Vagina (tissue), 2 donors: ENCODE measurements at places on chromosomes 6 and 20.

GRCh38 chr6:85348643-85349042 is 101.2 kb upstream of the NT5E start:
- DNase-seq = no peak

GRCh38 chr6:170031684-170032121 is 259.2 kb downstream of the DLL1 start:
- DNase-seq = no peak

GRCh38 chr6:41424370-41425058 is 89.1 kb downstream of the NCR2 start:
- no peak for DNase-seq

DNA sequence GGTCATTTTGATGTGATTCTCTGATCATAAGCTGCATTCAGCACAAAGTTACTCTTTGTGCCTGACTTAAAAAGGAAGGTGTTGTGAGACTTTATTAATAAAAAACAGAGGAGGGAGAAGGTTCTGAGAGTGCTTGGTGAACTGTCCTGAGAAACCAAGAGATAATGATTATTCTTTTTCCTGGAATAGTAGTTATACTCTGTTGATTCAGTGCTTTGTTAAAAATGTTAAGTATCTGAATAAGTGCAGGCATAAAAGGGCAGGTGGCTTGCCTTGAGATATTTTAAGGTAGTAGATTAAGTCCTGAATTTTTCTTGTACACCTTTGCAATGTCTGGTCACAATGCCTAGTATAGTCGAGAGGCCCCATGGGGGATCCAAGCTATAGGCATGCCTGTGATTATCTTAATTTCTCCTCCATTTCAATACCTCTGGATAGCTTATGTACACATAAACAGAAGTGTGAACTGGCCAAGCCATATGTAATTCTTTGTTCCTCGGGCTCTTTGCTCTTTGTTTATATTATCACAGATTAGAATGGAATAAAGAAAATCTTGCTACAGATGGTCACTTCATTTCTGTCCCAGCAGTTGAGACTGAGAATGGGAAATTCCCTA is 50.0 kb downstream of the SOBP start:
- no peak for DNase-seq

GRCh38 chr6:34098045-34098936 is 47.6 kb downstream of the GRM4 start:
- DNase-seq = no peak

GRCh38 chr6:90315354-90315950 is 18.8 kb upstream of the BACH2 start:
- no peak for DNase-seq

- no peak for DNase-seq
Measured at GRCh38 chr6:56595490-56596122, 47.1 kb downstream of the DST start.

- DNase-seq = no peak
Measured at GRCh38 chr20:15940127-15940526, 633.1 kb downstream of the KIF16B start.

GRCh38 chr6:148211777-148212324 is 130.8 kb upstream of the SASH1 start:
- no peak for DNase-seq

- DNase-seq = no peak
Measured at GRCh38 chr6:126661646-126662045, 321.7 kb downstream of the CENPW start.

GRCh38 chr6:90485635-90486277 is 101.1 kb downstream of the MAP3K7 start:
- DNase-seq = no peak

DNA sequence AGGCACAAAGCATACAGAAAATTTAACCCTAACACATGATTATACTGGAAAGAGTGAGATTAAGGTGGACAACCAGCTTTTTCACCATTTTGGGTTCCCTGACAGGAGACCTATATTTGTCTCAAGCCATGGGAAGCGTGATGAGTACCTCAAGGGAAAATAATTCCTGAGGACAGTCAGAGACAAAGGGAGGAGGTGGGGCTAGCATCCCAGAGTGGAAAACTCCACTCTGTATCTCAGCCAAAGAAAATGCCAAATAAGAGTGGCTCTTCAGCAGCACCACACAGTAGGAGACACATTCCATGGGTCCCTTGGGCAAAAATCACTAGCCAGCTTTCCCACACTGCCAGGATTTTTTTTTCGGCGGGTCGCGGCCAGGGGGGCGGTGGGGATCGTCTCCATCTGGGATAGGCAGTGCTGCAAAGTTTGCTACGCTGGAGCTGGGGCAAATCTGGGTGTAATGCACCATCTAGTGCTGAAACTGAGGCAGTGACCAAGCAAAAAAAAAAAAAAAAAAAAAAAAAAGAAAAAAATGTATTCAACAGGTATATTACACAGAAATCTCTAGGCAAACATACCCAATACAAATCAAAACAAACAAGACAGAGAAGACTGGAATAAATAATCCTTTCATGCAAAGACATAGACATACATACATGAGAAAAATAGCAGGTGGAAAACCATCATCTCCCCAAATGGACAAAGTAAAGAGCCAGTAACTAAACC is 77.3 kb upstream of the SLC35F1 start:
- no peak for DNase-seq

GRCh38 chr6:111782192-111782809 is 91.0 kb downstream of the FYN start:
- no peak for DNase-seq

DNA sequence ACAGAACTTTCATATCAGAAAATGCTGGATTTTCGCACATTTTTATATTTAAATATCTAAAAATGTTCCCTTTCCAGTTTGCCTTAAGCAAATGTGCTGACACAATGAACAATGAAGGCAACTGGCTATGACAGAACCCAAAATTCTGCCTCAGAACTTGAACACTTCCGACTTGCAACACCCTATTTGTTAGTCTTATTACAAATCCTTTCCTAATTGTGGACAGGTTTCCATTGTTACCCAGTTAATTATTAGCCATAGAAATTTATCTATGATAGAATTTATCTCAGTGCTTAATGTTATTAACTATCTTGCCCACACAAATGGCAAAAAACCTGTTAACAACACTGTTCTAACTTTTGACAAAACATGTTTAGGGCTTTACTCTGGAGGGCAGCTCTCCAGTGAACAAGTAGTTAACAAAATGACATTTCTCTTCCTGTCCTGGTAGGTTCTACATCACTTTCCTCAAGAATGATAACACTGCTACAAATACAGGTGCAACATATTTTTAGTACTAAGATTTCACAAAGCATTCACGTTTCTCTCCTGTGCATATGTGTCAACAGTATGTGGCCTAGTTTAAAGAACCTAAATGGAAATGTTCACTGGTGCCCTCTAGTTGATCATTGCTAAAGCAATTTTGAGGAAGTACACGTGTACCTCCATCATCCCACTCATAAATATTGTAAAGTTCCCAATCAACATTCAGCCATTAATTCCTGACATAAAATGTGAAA is 58.4 kb downstream of the HIVEP2 start:
- no peak for DNase-seq

- peak; percentile 89 for DNase-seq
Measured at GRCh38 chr6:17986656-17987446, 584 bp downstream of the KIF13A start.

DNA sequence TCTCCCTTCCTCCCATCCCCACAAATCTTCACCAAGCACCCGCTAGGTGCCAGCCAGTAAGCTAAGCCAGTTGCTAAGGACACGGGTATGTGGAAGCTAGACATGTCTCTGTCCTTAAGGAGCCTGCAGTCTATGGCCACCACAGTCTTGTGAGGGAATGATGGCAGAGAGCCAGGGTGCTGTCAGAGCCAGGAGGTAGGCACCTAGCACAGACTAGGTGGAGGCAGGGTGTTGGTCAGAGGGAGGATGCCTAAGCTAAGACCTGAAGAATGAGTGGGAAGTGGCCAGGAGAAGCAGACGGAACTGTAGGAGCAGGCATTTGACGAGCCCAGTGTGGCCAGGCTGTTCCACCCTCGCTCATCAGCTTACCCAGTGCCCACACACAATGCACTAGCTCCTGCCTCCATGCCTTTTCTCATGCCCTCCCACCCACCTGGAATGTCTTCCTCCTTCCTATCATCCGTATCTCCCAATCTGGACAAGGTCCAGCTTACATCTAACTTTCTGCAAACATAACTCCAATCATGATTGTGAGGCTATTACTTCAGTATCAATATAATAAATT is 125.6 kb downstream of the FOXC1 start:
- no peak for DNase-seq

GRCh38 chr20:49534255-49534712 is 33.7 kb downstream of the PTGIS start:
- DNase-seq = no peak

GRCh38 chr6:135995545-135995898 is 144.0 kb downstream of the PDE7B start:
- DNase-seq = no peak

GRCh38 chr6:114377881-114378280 is 35.1 kb upstream of the HS3ST5 start:
- no peak for DNase-seq

GRCh38 chr6:115969930-115970273 is 90.8 kb downstream of the FRK start:
- DNase-seq = no peak

DNA sequence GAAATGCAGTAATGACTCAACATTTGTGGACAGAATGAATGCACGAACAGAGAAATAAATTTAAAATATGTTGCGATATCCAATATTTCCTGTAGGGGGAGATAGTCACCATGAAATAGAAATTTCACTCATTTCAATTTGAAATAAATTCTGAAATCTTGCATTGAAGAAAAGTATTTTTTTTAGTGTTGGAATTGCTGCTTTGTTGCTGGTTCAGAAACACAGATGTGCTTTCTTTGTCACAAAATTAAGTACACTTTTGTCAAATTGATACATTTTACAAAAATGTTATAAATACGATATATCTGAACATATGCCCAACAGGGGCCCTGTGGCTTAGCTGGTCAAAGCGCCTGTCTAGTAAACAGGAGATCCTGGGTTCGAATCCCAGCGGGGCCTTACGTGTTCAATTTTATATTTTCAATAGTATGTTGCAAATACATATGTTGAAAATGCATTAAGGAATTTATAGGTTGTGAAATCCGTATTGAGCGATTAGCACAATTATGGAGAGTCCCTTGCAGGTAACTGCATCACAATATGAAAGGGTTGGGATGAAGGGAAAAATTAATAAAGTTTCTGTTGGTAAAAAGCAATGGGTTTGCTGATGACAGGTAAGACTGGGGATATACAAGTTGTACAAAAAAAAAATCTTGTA is 85.4 kb upstream of the PRSS16 start:
- no peak for DNase-seq

GRCh38 chr6:143536866-143537691 is 25.6 kb upstream of the FUCA2 start:
- DNase-seq = no peak

DNA sequence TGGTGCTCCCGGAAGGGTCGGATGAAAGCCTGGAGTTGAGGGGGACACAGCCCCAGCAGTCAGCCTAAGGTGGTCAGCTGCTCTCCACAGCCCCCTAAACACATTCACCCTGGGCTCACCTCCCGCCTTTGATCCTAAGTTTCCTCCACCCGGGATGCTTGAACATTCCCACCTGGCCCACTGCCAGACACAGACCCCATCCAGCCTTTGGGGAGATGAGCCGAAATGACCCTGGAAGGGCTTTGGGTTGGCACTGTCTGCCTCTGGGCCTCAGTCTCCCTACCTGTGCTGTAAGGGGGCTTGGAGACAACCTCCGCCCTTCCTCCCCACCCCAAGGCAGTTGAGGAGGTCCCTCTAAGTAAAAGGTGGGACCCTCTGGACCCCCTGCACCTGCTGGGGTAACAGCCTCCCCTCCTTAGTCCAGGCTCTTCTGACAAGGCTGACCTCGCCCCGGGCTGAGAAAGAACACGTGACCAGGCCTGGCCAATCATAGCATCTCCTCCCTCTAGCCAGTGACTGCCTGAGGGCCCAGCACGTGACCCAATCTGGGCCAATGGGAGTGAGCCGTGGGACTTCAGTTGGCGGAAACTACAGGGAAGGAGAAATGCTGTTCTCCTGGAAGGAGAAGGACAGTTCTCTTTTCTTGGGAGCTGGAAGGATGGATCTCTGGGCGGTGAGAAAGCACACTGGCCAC is 16.9 kb upstream of the UBE2V1 start:
- no peak for DNase-seq

GRCh38 chr6:116099036-116099435 is 1.6 kb upstream of the NT5DC1 start:
- no peak for DNase-seq

DNA sequence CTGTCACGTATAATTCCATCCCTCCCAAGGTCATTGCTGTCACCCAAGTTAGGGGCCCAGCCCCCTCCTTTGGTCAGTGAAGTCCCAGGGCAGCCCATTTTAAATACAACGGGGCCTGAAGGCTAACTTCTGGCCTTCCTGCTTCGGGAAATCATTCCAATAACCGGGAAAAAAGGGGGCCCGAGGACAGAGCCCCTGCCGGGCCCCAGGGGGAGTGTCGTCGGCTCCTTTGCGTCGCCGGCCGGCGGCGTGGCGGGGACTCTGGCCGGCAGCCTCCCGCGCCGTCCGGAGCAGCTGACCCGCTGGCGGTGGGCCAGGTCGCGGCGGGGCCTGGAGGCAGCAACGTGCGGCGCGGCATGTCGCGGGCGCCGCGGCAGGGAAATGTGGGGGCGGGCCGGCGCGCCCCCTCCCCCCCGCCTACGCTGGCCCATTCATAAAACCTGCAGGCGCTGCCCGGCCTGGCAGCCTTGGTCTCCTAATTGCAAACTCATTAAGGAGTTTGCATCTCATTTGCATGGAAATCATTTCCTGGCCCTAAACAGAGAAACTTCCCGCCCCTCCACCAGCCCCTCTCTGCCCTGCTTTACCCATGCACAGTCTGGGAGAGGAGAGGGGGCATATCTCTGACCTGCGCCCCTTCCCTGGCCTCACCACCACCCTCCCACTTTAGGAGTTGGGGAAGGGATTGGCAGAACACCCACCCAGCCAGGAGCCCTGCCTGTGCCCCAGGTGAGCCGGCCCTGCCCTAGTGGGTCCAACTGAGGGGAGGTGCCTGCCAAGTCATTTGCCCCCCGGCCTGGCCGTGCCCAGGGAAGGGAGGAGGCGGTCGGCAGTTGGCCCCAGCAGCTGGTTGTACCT is 50.7 kb downstream of the MRPL14 start:
- DNase-seq = no peak

DNA sequence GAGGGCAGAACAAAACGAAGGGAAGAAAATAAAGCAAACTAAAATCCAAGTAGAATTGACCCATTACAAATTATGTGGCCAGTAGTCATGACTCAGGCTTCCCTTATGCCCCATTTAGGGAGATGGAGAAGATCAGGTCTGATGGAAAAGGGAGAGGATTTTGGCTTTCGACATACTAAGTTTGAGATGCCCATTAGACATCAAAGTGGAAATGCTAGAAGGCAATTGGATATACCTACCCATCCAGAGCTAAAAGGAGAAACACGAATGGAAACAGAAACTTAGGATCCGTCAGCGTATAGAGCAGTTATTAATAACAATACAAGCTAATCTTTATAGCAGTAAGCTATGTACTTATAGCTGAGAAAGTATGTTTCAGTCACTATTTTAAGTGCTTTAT is 4.8 kb downstream of the TRPC4AP start:
- no peak for DNase-seq

GRCh38 chr6:41622206-41622988 is 15.9 kb upstream of the MDFI start:
- no peak for DNase-seq

- no peak for DNase-seq
Measured at GRCh38 chr6:72855471-72855870, 233.6 kb downstream of the KCNQ5 start.
